ENCODE measurements at places on chromosomes 7 and 10.

GRCh38 chr7:132800522-132800921 is 224.3 kb upstream of the PLXNA4 start:
- DNase-seq: no peak

DNA sequence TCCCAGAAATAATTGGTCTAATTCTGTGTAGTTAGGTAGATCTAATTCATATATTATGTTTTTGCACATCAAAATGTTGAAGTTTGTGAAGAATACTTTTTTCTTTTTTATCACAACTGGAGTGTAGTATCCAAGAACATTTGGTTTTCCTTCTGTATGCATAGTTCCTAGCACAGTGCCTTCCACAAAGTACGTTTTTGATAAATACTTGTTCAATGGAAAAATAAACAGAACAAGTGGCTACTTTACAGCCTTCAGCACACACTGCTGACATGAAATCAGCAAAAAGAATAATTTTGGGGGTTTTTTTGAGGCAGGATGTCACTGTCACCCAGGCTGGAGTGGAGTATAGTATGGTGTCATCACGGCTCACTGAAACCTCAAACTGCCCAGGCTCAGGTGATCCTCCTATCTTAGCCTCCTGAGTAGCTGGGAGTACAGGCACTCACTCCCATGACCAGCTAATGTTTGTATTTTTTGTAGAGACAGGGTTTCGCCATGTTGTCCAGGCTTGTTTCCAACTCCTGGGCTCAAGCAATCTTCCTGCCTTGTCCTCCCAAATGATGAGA is 27.9 kb downstream of the TARP start:
- no peak for DNase-seq

DNA sequence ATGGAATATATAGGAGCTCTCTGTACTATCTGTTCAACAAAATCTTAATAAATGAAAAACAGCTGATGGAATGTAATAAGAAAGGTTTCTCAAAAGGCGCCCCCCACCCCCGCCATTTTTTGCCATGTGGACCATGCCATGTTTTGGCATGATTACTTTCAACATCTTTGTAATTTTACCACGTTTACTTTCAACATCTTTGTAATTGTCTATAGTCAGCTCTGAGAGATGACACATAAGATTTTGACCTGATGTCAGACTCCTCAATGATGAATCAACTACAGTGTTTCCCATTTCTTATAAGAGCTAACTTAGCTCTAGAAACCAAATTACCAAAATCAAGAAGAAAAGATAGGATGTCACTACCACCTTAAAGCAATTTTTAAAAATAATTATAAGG is 144.9 kb upstream of the AHR start:
- no peak for DNase-seq

DNA sequence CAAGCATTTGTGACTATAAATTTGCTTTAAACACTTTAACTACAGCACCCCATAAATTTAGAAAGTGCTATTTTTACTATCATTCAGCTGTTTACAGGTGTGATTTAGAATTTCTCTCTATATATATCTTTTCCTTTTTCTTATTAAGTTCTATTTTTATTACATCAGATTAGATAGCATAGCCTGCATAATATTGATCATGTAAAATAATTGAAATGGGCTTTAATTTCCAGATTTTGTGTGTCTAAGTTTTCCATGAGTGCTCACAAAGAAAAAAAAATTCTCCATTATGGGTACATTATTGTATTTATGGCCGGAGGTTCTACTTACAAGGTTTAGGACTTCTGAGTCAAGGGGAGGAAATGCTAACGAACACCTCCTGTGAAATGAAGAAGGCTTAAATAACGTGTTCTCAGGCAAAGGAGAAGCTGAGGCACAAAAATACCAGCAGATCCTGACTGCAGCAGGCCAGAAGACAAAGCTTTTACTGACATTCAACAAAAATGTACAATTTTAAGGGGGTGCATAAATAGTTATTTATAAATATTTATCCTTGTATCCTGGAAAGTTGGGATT is 114.2 kb downstream of the RNF133 start:
- no peak for DNase-seq

DNA sequence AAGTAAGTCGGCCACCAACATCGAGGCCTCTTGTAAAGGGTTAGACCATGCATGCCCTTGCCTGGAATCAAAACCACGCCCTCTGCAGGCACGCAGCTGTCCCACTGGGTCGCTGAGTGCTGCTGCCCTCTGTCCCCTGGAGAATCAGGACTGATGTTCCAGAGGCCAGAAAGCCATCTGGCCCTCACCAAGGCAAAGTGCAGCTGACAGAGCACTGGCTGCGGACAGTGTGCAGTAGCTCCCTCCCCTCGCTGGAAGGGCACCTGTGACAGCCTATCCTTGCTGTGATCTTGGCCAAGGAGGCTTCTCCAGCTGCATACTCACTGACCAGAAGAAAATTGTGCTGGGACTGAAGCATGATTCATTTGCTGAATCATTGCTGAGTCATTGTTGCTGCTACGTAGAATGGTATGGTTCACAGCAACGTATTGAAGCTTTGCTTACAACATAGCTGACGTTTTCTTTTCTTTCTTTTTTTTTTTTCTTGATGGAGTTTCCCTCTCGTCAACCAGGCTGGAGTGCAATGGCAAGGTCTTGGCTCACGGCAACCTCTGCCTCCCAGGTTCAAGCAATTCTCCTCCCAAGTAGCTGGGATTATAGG is 30.4 kb downstream of the DDC start:
- DNase-seq: no peak

GRCh38 chr10:28250782-28251181 is 52.1 kb downstream of the MPP7 start:
- DNase-seq: no peak

GRCh38 chr7:31056775-31057346 is 4.8 kb downstream of the ADCYAP1R1 start:
- peak; percentile 29 for DNase-seq

GRCh38 chr10:4947635-4948596 is 15.3 kb upstream of the AKR1C1 start:
- no peak for DNase-seq

DNA sequence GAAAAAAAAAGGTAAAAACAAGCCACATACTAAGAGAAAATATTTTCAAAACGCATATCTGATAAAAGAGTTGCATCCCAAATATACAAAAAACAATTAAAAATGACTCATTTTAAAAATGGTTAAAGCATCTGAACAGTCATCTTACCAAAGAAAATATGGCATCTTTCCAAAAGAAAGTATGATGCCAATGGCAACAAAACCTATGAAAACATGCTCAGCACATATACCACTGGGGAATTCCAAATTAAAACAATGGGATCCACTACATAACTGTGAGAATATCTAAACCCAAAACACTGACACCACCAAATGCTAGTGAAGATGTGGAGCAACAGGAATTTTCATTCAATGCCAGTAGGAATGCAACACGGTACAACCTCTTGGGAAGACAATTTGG is 39.3 kb downstream of the VSTM2A start:
- no peak for DNase-seq

- DNase-seq: no peak
Observed at GRCh38 chr7:125450749-125451148, 521.1 kb upstream of the POT1 start.

GRCh38 chr7:100087055-100087750 is 1.6 kb upstream of the COPS6 start:
- no peak for DNase-seq

GRCh38 chr7:105748701-105749100 is 127.7 kb downstream of the ATXN7L1 start:
- DNase-seq: no peak

DNA sequence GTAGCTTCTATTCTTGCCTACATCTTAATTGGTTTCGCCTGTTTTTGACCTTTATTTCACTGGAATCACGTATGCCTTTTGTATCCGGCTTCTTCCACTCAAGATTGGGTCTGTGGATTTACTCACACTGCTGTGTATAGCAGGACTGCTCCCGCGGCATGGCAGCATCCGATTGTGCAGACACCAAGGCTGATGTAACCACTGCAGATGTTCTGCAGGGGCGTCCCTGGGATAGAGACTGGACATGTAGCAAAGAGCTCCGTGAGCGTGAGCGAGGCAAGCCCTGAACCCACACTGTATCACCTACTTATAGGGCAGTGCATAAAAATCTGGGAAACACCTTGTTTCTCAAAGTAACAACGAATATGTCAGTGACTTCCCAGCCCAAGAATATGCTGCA is 11.4 kb upstream of the IDI2 start:
- DNase-seq: no peak

- no peak for DNase-seq
Observed at GRCh38 chr10:116857156-116857555, 7.9 kb downstream of the ENO4 start.

DNA sequence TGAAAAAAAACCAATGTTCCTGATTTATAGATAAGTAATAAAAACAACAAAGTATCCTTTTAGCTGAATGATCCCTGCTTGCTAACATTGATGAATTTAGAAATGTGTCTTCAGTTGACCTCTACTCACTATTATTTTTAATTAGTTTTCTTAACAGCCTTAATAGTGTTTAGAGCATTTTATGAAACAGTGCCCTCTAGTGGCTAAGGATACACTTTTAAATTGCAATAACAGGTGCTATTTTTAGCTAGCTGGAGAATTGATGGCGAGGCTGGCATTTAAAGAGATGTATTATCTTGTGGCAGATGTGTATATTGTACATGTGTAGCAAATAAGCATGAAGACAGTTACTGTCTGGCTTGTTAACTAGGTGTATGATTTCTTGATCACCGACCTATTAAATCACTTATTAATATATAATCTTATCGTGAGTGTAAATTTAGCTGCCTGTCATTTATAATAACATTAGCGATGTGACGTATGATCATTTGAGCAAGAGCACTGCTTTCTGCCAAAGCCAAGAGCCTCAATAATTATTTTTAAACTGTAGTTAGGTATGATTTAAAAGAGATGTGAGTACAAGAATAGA is 451.9 kb downstream of the DPP6 start:
- no peak for DNase-seq

- no peak for DNase-seq
Observed at GRCh38 chr7:107089627-107090026, 45.1 kb downstream of the PRKAR2B start.

- no peak for DNase-seq
Observed at GRCh38 chr10:28312572-28312971, 9.7 kb upstream of the MPP7 start.

GRCh38 chr10:78263521-78263988 is 229.9 kb downstream of the RPS24 start:
- DNase-seq: no peak

DNA sequence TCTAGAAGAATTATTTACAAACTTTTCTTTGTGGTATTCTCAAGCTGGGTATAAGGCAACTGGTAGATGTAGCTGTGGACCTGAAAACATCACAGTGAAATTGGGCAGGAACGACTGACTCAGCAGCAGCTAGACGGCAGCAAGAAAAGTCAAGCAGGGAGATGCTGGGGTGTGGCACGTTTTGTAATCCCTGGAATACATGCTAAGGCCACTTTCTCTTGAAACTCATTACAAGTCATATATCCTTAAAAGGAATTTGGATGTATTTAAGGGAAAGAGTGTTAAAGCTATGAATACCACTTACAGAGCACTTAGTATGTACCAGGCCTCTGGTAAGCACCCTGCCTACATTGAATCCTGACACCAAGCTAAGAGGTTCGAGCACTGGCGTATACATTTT is 17.4 kb downstream of the BEND7 start:
- DNase-seq: no peak

- DNase-seq: no peak
Observed at GRCh38 chr7:113141803-113142202, 23.4 kb upstream of the SMIM30 start.

- DNase-seq: no peak
Observed at GRCh38 chr7:131117439-131117838, 210.2 kb upstream of the MKLN1 start.

- no peak for DNase-seq
Observed at GRCh38 chr10:118321724-118322575, 20.2 kb downstream of the FAM204A start.

GRCh38 chr7:15508258-15508657 is 53.6 kb downstream of the AGMO start:
- no peak for DNase-seq

DNA sequence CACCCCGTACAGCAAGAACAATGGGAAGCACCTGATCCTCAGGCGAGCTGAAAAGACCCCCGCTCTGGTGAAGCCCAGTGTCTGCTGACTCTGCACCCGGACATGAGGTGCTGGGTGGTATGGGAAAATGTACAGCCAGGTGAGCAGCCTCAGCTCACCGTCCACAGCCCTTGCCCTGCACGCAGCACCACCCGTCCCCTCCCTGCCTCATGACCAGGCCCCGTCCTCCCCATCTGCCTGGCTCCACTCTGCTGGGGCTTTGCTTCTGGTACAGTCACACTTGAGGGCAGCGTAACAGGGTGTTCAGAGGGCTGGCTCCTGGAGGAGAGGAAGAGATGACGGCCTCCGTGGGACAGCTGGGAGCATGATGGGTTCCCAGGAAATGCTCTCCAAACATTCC is 49.1 kb downstream of the NCAPG2 start:
- DNase-seq: no peak

- DNase-seq: no peak
Observed at GRCh38 chr10:58560068-58560467, 47.4 kb downstream of the BICC1 start.

- DNase-seq: no peak
Observed at GRCh38 chr10:109953766-109954165, 30.5 kb upstream of the XPNPEP1 start.

DNA sequence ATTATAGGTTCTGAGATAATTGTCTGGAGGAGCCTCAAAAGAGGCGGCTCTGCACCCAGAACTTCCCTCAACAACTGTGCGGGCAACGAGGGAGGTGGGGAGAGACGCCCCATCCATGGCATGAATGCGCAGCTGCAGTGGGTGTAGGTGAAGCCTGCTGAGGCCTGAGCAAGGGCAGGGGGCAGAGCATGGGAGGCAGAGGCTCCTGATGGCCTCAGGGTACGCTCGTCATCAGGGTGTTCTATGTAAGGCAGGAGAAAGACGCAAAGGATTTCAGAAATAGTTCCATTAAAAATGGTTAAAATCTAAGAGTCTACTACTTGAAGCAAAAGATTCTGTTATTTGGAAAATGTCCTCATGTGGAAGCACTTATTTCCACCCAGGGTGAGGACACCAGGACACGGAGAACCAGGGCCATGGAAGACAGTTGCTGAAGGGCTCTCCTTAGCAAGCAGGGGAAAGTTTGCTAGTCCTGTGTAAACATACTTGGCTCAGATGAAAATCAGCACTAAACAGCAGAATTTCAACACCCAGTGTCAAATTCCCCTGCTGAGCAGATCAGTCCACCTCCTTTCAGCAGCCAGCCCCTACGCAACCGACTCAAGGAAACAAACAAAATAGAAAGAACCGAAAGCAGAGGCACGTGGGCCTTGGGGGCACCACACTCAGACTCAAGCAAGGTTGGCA is 18.9 kb downstream of the INSIG1 start:
- DNase-seq: no peak

DNA sequence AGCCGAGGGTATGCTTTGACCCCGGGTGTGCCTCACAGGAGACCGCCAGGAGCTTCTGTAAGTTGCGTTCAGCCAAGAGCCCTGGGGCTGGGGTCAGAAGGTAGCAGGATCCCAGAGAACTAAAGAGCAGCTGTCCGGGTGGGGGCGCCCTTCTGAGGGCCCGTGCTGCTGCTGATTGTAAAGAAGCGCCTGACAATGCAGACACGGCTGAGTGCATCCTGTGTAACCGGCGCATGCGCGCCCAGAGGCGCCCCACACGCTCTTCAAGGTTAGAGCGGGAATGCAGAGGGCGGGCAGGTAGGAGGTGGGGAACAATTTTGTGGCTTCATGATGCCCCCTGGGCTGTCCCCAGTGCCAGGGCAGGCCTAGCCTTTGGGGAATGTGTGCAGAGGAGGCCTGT is 210.2 kb upstream of the CTBP2 start:
- DNase-seq: no peak

All from DMS153 (cell line).